ENCODE measurements at places on chromosomes 16 and 17. TPM values are rescaled to one million over a fixed set of nuclear protein-coding genes. Genes with fewer than 3 reads are reported as not detected.

The C16orf89 gene
- not detected for total RNA-seq

The CTRB2 gene
- not detected for total RNA-seq

The SLC5A11 gene
- total RNA-seq = not detected

The MYH2 gene
- not detected for total RNA-seq

The HS3ST3B1 gene
- 25.2 TPM for total RNA-seq

The TBC1D26 gene
- total RNA-seq = not detected

The CDH13 gene
- total RNA-seq = 39.3 TPM

All from kidney epithelial cell (primary cell).